ENCODE measurements at places on chromosomes 6 and 20.

- DNase-seq: peak; percentile 80
Measured at GRCh38 chr6:170505306-170505705, 47.8 kb downstream of the PSMB1 start.

GRCh38 chr6:43728586-43728985, 41.0 kb upstream of the MRPS18A start:
- DNase-seq: no peak

DNA sequence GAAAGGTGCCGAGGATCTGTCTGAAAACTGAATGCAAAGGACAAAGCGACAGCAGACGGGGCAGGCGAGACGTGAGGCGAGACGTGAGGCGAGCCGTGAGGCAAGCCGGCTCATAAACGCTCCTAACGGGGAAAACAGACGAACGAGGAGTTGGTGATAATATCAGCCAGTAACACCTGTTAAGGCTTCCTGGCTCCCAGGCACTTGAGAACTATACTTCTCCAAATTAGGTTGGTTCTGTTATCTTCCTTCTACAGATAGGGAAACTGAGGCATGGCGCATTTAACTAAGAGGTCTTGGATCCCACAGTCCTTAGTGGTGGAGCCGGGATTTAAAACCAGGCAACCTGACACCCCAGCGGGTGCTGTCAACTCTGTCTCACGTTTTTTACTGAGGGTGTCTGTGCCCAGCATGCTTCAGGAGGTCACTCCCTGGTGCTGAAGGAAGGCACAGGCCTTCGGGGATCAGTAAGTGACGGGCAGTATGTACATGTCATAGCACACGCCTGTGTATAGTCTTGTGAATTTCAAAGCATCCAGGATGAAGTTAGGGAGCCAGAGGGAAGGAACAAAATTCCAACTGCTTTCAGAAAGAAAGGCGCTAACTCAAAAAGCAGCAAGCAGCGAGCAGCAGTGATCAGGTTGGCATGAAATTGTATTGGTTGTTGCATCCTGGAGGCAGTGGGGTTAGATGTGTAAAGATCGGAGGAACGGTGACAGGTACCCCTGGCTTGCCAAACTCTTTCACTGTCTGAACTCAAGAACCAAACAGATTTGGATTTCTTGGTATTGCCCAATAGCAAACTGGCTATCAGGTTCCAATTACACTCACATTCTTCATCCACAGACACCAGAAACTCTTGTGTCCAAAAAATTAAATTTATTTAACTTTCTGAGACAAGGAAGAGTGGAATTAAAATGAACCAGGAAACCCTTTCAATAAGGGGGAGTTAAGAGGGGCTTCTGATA, 318.7 kb downstream of the THBS2 start:
- DNase-seq: no peak

DNA sequence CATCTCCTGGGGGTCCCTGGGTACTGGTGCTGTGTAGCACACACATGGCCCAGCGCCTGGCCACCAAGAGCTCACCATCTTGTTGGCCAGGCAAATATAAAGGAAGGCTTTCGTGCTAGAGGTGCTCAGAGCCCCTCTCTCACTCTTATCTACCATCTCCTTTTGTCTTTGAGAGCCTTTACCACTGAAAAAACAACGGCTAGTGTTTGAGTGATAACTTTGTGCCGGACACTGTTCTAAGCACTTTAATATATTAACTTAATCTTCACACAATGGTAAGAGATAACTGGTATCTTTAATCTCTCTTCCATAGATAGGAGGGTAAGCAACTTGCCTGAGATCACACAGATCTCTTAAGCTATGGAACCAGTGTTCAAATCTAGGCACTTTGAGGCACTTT, 21.5 kb upstream of the ARHGAP18 start:
- no peak for DNase-seq

- no peak for DNase-seq
Measured at GRCh38 chr6:13295576-13295975, 32.8 kb downstream of the TBC1D7 start.

DNA sequence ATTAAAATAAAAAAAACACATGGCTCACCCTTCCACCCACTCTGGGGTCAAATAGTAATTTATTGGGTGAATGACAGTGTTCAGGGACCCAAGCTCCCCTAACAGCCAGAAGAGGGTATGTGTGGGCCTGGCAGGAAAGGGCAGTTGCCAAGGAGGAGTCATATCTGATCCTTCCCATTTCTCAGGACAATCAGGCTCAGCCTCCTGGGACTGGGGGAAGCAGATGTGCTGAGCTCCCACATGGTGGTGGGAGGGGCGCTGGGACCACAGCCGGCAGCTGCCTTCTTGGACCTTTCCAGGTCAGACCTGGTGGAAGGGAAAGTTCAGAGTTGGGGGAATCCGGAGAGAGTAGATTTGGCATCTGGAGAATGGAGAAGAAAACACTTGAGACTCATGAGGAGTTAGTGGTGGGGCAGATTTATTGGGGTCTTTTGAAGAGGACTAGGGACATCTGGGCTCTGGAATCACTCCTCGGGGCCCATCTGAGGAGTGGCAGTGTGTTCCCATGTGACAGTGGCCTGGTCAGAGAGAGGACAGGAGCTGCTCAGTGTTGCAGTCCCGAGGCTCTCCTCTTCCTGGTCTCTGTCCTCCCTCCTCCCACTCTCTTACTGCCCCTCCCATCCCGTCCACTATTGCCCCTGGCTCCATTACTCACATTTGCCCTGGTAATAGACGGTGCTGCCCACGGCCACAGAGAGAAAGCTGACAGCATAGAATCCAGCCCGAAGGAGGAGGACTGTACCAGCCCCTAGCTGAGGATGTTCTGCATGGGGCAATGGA, 3.0 kb downstream of the LST1 start:
- peak; percentile 22 for DNase-seq

DNA sequence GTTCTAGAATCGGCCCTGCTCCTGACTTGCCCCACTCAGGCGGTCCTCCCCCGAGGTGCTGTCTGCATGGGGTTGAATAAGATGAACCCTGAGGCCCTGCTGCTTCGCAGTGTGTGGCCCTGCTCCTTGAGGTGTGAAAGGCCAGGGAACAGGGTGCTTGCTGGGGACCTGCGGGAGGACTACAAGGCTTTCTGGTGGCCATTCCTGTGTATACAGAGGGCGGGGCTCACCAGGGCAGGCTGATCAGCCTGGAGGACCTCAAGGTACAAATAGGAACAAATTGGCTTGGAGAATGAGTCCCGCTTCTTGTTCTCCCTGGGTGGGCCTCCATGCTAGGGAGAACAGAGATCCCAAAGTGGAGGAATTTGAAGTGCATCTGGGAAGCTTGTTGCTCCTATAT, 5.7 kb downstream of the NOTCH4 start:
- no peak for DNase-seq

- no peak for DNase-seq
Measured at GRCh38 chr6:163804991-163805390, 390.5 kb downstream of the QKI start.

DNA sequence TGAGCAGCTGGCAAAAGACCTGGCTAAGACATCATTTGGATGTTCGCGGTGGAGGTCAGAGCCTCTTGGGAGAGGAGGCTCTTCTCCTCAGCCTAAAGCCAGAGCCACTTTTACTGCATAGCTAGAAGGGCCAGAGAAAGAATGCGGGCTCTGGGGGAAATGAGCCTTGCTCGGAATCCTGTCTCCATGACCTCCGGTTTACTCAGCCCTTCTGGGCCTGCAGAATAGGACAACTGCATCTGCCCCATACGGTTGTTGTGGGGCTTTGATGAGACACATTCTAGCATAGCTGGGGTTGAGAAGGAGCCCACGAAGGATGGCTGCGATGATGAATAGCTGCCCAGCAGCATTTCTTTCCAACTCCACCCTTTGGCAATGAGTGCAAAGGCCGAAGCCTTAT, 115.0 kb upstream of the SLC22A23 start:
- no peak for DNase-seq

- DNase-seq: no peak
Measured at GRCh38 chr20:61881861-61882260, 183.8 kb downstream of the TAF4 start.

DNA sequence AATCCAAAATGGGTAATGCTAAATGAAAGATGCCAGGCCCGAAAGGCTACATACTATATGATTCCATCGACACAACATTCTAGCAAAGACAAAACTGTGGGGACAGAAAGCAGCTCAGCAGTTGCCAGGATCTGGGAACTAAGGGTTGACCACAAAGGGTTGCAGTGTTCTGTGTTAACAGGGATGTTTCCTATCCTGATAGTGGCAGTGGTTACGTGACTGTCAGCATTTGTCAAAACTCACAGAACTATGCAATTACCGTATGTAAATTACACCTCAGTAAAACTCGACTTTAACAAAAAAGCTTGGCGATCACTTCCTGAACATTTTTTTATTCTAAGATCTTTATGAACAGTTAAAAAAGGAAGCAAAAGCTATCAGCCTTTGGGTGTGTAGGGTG, 83.9 kb downstream of the BANF2 start:
- no peak for DNase-seq

DNA sequence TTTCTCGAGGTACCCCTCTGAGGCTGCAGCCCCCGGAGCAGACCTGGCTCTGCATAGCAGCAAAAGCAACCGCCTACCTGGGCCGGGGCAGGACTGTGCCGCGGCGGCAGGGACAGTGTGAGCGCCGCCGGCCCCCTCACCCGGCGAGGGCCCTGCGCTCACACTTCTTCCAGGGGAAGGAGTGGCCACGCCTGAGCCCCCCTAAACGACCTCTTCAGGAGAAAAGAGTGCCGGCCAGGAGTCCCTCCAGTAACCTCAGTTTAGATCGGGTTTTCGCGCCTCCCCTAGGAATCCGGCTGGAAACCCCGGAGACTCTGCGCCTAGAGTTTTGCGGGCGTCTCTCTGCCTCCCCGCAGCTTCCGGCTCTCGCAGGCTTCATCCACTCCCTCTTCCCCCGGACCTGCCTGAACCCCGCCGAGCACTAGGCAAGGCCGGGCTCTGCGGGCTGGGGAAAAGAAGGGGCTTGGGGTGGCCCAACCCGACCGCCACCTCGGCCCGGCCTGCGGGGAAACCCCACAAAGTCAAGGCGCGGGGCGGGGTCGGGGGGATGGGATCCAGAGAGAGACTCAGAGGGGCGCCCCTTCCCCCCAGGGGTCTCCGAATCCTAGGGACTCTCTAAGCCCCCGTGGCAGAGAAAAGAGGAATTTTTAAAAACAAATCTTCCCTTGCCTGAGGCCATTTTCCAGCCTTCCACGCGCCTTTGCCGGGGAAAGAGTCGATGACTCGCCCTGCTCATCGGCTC, 558 bp downstream of the LINC00237 start:
- DNase-seq: no peak

DNA sequence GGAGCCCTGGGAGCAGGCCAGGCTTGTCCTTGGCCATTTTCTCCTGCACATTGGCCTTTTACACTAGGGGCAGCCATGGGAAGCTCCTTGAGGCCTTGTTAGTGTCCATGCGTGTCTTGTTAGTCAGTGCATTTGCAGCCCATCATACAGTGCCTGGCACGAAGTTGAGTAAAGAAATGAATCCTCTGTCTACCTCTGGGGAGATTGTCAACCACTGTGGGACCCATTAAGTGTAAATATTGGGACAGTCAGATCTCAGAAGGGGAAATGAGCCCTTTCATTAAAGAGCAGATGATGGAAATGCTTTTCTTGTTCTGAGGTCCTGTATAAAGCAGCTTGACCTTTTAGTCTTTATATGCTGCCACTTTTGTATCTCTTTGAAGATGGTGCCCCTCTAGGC, 33.9 kb downstream of the SOBP start:
- no peak for DNase-seq

DNA sequence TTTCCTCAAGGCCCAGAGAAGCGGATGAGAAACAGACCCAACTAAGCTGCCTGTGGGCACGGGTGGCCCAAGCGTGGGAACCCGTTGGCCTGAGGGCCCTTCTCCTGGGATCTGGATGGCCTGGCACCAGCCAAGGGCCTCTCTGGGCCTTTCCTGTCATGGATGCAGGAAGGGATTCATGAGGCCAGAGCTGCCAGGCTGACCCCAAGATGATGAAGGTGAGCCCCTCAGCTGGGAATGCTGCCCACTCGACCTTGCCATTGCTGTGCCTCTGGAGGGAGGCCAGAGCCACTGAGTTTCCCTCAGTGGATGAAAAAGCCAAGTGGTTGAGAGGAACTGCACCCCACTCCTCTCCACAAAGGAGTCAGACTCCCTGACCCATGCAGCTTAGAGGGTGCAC, 171.2 kb downstream of the VEGFA start:
- no peak for DNase-seq

DNA sequence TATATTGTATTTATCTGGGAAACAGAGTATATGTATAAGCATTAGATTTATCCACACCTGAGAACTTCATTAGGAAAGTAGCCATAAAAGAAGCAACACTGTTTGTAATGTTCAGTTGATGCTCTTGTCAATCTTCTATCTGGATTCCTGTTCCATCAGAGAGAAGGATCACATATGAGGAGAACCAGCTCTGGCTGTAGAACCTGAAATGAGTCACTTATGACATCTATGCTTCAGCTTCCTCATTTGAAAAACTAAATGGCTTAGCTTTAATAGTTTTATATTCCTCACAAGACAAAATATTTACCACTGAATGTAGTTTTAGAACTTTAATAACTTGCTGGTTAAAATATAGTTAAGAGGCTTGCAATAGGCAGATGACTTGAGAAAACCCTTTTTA, 144.7 kb downstream of the TASP1 start:
- no peak for DNase-seq

GRCh38 chr20:50389438-50389807, 120.8 kb upstream of the PTPN1 start:
- no peak for DNase-seq
